ENCODE measurements at places on chromosomes 7 and 10. TPM values are rescaled to one million over a fixed set of nuclear protein-coding genes. Genes with fewer than 3 reads are reported as not detected.

RAMP3 gene
- total RNA-seq: 1.4 TPM

CLDN4 gene
- total RNA-seq: 2.7 TPM

FAM24B gene
- total RNA-seq: 8.9 TPM

ASZ1 gene
- total RNA-seq: not detected
